Kidney (tissue), 22 donors: ENCODE measurements at places on chromosomes 16 and 17. TPM values are rescaled to one million over a fixed set of nuclear protein-coding genes. Genes with fewer than 3 reads are reported as not detected.

DNA sequence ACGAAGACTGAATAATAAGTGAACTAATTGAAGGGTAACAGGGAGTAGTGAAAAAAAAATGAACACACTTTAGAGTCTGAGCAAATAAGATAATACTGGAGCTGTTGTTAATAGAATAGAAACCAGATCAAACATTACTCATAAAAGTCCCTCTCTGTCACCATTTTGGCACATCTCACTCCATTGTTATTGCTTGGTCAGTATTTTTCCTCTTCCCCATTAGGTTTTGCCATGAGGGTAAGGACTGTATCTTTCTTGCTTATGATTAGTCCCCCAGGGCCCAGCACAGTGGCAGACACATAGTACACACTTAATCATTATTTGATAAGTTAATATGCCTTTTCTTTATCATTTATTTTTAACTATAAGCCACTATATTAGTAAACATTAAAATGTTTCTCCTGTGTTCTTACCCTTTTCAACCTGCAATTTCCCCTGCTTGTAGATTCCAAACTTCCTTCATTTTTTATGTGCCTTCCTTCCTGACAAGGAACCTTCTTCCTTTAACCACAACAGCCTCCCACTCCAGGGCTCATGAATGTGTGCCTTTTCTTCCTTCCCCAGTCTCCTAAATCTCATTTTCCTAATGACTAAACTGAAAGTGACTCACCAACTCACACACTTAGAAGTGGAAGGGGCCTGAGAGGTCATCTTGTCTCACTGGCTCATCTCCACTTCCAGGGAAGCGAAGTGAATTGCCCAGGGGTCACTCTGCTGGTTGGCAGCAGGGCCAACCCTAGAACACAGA lies 88.2 kb upstream of the HAS3 start:
- DNase-seq, result no peak
- no peak overlapping the region for H3K4me3 ChIP-seq
- H3K36me3 ChIP-seq, result no peaks in the 10 kb centered on the region

DNA sequence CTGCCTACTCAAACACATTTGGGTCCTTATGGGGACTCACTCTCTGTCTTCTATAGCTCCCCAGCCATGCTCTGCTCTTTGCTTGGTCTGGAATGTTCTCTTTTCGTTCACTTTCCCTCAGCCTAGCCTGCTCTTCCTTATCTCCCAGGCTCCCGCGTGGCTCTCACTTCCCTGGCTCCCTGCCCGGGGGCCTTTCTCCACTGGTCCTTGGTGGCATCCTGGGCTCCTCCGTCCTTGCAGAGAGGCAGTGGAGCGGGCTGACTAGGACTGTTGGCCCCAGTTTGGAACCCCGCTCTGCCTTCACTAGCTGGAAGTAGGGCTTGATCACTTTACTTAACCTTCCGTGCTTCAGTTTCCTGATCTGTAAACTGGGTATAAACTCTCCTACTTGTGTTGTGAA lies 31.2 kb downstream of the SHISA6 start:
- H3K4me3 ChIP-seq, result no peak overlapping the region
- DNase-seq, result no peak
- no peaks in the 10 kb centered on the region for H3K4me1 ChIP-seq
- no peaks in the 10 kb centered on the region for H3K27me3 ChIP-seq
- no peak overlapping the region for H3K27ac ChIP-seq

DNA sequence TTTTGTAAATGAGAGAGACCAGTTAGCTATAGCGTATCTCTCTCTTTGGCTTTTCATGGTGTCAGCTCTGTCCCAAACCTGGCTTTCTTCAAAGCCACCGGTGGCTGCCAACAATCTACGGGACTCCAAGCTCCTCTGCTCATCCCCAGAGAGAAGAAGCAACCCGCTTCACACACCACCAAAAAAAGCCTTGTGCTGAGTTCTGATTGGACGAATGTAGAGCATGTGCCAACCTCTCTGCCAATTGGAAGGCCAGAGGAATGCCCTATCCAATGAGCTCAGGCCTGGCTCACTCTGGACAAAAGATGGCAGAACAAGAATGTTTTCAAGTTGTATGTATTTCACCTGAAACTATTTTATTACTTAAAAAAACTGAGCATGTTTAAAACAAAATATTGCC lies 202.4 kb downstream of the C16orf95 start:
- no peak for DNase-seq
- H3K4me1 ChIP-seq, result no peaks in the 10 kb centered on the region
- H3K27ac ChIP-seq, result no peak overlapping the region
- H3K36me3 ChIP-seq, result no peaks in the 10 kb centered on the region

DNA sequence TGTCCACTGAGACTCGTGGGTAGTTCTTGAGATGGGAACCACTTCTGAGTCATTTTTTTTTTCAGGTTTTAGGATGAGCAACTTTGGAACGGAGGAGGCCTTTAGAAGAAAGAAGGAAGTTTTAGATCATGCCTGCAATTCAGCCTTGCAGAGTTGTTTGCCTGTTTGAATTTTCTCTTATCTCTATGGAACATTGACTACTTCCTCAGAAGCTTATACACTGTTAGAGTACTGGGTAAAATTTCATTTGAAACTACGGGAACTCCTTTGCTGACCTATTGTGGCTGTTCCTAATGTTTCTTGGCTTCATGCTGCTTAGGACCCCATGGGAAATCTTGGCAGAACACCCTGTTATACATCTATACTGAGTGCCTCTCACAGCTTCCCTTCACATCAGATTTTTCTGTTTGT lies 70.8 kb downstream of the MAP2K6 start:
- no peak for DNase-seq
- no peaks in the 10 kb centered on the region for H3K4me1 ChIP-seq

DNA sequence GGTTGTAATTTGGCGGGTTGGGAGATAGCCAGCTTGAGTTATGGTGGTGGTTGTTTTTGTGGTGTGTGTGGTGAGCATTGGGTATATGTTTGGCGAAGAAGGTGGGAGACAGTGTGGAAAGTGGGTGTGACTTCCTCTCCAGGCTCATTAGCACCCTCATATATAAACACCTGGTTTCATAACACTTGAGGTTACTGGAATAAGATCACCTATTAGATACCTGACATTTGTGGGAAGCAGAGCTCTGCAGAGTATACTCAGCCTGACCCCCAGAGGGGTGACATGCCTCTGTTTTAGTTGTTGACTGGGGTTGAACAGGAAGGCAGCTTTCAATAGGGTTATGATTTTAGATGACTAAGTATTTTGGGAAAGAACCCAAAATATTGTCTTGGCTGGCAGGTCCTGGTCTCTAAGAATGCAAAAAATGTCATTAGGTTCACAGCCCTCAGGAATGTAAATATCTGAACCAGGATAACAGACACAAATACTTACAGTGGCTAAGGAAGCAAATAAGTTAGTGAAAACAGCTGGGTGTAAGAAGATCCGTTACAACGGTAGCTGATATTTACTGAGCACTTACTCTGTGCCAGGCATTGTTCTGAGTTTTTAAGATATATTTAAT lies 18.3 kb upstream of the EFCAB13 start:
- H3K4me1 ChIP-seq, result peaks cover 6% of the 10 kb centered on the region
- no peak overlapping the region for H3K4me3 ChIP-seq
- H3K36me3 ChIP-seq, result no peaks in the 10 kb centered on the region
- peak overlapping the region; percentile 33 for H3K27ac ChIP-seq
- DNase-seq, result peak; percentile 12

DNA sequence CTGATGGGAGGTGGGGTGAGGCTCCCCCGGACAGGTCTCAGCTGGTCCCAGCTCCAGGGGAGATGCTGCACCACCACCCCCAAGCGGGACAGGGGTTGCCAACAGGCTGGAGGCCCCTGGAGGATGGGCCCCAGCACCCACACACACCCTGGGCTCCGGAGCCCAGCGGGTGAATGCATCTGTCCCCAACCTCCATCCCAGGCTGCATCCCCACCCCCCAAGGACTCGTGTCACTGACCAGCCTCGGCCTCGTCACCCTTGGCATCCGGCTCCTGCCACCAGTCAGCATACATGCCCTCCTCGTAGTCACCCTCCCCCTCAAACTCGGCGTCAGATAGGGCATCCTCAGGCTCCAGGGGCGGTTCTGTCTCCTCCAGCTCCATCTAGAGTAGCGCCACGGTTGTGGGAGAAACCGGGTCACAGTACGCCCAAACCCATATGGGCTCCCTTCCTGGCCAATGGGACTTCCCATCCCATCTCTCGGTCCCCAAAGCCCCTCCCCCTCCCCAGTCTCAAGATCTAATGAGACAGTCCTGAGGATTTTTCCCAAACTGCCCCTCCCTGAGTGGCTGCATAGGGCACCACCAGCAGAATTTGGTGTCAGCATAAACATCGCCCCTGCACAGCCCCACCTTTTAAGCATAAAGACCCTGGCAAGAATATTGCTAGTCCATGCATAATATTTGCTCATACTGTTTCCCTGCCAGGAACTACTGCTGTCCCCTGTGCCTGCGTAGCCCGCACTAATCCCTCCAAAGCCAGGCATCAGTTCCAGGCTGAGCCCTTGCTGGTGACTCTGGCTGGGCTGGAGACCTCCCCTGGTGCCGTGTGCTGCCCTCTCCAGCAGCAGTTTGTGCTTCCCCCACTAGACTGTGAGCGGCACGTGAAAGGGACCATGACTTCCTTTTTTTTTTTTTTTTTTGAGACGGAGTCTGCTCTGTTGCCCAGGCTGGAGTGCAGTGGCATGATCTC lies 8.4 kb downstream of the P3H4 start:
- DNase-seq, result no peak
- no peaks in the 10 kb centered on the region for H3K27me3 ChIP-seq
- no peaks in the 10 kb centered on the region for H3K36me3 ChIP-seq
- H3K4me1 ChIP-seq, result peaks cover 10% of the 10 kb centered on the region
- H3K27ac ChIP-seq, result no peak overlapping the region

DNA sequence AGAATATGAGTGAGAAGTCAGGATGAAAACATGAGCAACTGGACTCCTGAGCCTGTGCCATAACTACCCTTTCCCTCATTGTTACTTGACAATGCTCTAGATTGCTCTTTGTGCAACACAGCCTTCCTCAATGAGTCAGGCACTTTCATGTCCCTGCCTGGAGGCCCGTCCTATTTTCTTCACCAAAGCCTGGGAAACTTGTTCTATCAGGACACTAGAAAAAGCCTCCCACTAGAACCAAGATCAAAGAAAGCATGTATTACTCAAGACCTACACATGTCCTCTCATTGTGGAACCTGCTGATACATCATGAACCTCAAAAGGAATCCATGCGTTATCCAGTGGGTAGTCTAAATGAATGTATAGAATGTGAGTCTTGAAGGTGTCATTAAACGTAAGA lies 624.5 kb downstream of the TOX3 start:
- H3K27ac ChIP-seq, result no peak overlapping the region
- no peaks in the 10 kb centered on the region for H3K4me1 ChIP-seq
- no peaks in the 10 kb centered on the region for H3K27me3 ChIP-seq
- H3K4me3 ChIP-seq, result no peak overlapping the region
- no peak for DNase-seq

GRCh38 chr17:29495011-29495410 lies 71.8 kb downstream of the ABHD15 start:
- no peak for DNase-seq
- peaks cover 7% of the 10 kb centered on the region for H3K36me3 ChIP-seq
- no peak overlapping the region for H3K27ac ChIP-seq
- H3K4me1 ChIP-seq, result no peaks in the 10 kb centered on the region
- H3K4me3 ChIP-seq, result no peak overlapping the region

FAM20A gene
- 77.7 TPM for total RNA-seq

WNT9B gene
- 5.3 TPM for total RNA-seq
